ENCODE measurements at places on chromosomes 12 and 14.
A peak's percentile ranks its signal among the peaks of the same experiment; 100 is the strongest.

DNA sequence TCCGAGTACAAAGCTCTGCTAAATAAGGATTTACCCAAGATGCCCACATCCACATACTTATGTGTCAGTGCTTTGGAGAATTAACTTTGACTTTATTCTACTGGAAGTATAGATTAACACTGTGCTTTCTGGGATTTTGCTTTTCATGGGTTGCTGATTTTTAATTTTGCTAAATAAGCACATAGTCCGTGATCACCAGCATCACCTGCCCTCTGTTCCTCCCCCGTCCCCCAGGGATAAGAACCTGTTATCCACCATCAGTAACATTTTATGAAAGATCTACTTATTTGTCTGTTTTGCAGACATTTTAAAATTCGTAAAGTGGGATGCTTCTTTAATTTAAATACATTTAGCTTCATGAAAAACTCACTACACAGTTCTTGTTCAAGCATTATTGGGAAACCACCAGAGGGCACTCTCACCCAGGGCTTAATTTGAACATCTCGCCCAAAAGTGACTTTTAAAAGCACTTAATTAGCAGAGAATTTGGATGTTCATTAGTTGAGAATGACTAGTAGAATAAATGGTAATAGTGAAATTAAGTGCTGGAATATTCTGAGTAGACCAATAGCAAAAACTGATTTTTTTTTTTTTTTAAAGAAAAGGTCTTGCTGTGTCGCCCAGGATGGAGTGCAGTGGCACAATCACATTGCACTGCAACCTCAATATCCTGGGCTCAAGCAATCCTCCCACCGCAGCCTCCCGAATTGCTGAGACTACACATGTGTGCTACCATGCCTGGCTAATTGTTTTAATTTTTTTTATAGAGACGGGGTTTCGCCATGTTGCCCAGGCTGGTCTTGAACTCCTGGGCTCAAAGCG lies 35.7 kb downstream of the MRPL42 start:
- DNase-seq: peak; percentile 44

- DNase-seq: peak; percentile 7
These were observed 111.4 kb downstream of the STXBP6 start for GRCh38 chr14:24938593-24938992.

DNA sequence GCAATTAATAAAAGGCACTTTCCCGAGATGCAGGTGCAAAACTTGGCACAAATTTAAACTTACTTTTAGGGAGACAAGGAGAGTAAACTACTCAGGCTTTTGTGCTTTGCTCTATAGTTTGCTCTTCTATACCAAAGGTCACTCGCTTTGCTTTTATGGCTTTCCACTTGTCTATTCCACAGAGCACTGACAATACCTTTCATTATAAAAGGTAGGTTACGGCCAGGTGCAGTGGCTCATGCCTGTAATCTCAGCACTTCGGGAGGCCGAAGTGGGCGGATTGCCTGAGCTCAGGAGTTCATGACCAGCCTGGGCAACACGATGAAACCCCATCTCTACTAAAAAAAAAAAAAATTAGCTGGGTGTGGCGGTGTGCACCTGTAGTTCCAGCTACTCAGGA lies 32.9 kb downstream of the ALKBH1 start:
- no peak for DNase-seq

DNA sequence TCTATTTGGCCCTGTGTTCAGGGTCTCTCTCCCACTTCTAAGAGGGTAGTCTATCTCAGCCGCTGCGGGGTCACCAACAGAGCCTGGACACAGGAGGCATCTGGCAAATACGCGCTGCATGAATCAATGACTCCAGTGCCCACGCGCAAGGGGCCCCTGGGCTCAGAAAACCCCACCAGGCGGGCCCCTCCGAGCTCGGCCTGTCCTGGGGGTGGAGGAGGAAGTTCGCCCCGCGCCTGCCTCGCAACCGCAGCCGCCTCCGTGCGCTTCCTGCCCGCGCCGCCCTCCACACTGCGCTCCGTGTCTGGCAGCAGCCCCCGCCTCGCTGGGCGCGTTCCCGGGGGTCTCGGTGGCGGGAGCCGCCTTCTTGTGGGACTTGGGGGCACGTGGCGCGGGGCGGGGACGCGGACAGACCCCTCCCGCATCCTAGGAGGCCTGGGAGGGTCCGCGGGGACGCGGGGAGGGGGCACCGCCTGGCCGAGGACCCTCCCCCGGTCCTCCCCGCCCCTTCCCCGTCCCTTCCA lies 811 bp upstream of the FBRSL1 start:
- DNase-seq: no peak

DNA sequence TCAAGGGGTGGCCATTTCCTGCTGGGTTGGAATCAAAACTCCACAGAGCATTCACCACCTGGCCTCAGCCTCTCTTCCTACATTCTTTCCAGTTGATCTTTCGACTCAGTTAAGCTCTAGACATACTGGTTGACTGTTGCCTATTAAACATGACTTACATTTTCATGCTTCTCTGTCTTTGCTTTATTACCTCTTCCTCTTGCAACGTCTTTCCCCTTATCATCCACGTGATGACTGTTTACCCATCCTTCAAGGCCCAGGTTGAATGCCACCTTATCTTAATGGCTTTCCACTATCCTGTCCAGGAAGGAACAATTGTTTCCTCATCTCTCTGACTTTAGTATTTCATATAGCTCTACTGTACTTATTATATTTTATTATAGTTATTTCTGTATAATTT lies 24.4 kb upstream of the CCDC175 start:
- no peak for DNase-seq

DNA sequence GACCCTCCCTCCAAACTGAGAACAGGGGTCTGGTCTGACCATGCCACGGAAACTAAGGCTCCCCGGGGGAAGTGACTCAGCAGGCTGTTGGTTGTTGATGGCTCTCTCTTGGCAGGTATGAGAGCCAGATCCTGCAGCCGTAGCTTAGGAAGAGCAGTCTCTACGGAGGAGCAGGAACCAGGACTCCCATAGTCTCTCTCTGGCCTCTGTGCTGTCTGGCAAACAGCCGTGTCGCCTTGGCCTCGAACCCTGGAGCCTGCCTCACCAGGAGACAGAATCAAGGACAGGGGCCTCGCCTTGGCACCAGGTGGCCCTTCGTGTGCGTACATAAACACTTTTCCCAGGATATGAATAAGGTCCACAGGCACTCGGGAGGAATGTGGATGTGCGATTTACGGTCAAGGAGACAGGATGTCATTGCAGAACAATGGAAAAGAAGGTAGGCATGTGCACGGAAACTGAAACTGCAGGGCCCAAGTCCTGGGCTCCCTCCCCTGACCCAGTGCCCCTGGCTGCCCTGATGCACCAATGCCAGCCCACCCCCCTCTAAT lies 7.9 kb downstream of the VWF start:
- no peak for DNase-seq

DNA sequence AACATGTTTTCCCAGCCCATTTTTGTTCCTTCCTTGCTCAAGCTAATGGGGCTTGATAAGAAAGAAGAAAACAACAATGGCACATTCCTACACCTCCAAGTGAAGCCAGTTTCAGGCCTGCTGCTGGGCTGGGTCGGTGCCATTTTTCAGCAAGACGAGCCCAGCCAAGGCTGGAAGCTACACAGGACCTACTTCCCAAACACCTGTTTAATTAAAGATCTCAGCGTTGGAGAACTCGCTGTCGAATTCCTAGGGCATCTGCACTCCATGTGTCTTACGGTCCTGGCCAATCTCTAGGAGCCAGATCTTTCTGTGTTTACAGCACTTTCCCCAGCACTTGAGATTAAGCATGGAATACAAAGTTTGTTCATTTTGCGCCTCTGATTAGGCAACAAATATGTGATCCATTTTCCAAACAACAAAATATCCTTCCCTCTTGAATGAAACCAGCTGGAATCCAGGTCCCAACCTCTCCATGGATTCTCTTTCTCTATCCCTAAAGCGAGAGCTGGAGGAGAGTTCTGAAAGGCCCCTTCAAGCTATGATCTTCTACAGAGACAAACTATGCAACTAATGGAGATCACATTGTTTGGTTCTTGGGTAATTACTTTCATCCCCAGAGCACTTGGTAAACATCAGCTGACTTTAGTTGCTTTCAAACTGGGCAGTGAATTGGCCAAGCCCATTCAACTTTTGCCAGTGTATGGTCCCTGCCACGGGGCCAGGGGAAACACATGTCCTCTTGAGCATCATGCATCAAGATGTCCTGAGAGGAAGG lies 34.3 kb upstream of the TC2N start:
- DNase-seq: peak; percentile 89

DNA sequence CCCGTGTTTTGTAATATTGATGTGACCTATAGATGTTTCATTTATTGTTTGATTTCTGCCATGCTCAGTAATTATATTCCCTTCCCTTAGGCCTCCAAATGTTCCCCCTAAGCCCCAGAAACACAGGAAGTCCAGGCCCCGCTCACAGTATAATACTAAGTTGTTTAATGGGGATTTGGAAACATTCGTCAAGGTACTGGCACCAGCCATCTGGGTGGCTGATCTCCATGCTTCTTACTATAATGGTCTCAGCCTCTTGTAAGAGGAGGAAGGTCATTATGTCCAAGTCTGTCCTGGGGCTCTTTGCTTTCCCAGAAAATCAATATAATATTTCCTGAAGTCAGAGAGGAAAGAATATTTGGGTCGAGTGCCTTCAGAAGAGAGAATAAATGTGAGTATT lies 130.9 kb downstream of the KICS2 start:
- DNase-seq: no peak
